Right lung (tissue), 10 donors: ENCODE measurements at places on chromosomes 16 and 17. TPM values are rescaled to one million over a fixed set of nuclear protein-coding genes. Genes with fewer than 3 reads are reported as not detected.
A peak's percentile ranks its signal among the peaks of the same experiment; 100 is the strongest.

GRCh38 chr16:24674877-24675276 is 54.6 kb upstream of the TNRC6A start:
- no peak for DNase-seq

DNA sequence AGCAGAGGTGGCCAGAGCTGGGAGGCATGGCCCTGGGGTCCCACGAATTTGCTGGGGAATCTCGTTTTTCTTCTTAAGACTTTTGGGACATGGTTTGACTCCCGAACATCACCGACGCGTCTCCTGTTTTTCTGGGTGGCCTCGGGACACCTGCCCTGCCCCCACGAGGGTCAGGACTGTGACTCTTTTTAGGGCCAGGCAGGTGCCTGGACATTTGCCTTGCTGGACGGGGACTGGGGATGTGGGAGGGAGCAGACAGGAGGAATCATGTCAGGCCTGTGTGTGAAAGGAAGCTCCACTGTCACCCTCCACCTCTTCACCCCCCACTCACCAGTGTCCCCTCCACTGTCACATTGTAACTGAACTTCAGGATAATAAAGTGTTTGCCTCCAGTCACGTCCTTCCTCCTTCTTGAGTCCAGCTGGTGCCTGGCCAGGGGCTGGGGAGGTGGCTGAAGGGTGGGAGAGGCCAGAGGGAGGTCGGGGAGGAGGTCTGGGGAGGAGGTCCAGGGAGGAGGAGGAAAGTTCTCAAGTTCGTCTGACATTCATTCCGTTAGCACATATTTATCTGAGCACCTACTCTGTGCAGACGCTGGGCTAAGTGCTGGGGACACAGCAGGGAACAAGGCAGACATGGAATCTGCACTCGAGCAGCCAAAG is 2.3 kb downstream of the CSF3 start:
- DNase-seq = no peak

- DNase-seq = no peak
Measured at GRCh38 chr17:17810084-17810894, 26.5 kb downstream of the SREBF1 start.

DNA sequence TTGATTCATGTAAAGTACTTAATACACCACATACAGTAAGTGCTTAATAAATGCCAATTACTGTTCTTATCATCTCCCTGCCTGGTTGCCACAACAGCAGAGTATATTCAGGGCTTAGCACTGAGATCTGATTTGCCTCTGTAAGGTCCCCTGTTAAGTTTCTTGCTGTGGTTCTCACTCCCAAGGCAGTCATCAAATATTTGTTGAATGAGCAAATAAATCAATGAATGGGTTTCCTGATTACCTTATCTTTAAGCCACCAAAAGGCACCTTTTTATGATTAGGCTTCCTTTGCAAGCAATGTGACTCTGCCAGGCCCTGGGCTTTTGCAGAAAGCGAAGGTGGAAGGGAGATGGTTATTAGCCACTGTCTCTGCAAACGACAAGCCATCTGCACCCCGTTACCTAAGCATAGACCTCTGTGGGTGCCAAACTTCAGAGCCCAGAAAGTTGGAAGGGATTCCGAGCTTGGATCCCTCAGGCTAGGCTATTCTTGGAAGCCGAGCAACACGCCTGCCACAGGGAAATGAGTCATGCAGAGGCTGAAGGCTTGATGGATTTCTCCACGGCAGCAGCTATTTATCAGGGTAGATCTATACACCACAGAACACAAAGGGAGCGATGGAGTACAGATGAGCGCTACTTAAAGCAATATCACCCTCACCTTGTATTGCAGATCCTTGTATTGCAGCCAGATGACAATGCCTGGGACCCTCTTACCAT is 102.0 kb downstream of the GRIN2A start:
- DNase-seq = peak; percentile 2

PIMREG gene
- 67.1 TPM for polyA plus RNA-seq

SYCE1L gene
- polyA plus RNA-seq = 4.3 TPM

OSGIN1 gene
- 0.95 TPM for polyA plus RNA-seq

- DNase-seq = no peak
Measured at GRCh38 chr17:35189291-35189690, 4.9 kb downstream of the SLC35G3 start.

DNA sequence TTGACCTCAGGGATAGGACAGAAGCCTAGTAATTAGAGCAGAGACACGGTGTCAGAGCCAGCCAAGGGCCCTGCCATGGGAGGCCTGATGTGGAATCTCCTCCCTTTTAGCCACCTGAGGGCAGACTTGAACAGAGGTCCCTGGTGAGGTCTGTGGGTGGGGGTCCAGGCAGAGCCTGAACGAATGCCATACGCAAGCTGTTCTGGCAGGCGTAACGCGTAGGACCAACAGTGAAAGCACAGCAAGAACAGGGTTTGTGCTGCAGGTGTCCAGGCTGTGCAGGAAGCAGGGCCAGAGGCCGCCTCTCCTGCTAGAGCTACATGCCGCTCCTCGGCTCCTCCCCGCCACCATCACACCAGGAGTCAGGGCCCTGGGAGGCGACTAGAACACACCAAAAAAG is 81.9 kb upstream of the TBX2 start:
- no peak for DNase-seq

KRT32 gene
- polyA plus RNA-seq = not detected

C16orf95 gene
- 4.5 TPM for polyA plus RNA-seq

CSH1 gene
- 9.5 TPM for polyA plus RNA-seq

DNA sequence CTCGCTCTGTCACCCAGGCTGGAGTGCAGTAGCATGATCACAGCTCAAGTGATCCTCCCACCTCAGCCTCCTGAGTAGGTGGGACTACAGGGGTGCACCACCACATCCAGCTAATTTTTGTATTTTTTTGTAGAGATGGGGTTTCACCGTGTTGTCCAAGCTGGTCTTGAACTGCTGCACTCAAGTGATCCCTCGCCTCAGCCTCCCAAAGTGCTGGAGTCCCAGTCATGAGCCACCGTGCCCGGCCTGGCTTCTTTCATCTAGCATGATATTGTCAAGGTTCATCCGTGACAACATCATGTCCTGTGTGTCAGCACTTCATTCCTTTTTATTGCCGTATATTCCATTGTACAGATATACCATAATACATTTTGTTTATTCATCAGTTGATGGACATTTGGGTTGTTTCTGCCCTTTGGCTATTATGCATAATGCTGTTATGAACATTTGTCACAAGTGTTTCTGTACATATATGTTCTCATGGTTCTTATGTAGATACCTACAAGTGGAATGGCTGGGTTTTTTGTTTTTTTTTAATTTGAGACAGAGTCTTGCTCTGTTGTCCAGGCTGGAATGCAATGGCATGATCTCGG is 3.4 kb upstream of the GHDC start:
- DNase-seq = no peak

GRCh38 chr16:22624038-22624799 is 113.5 kb downstream of the NPIPB5 start:
- no peak for DNase-seq

GRCh38 chr17:4378626-4379025 is 12.2 kb upstream of the UBE2G1 start:
- DNase-seq = no peak

- no peak for DNase-seq
Measured at GRCh38 chr17:38599398-38599856, 6.3 kb downstream of the SRCIN1 start.

TMEM114 gene
- polyA plus RNA-seq = not detected

GRCh38 chr16:62870554-62870953 is 834.3 kb upstream of the CDH8 start:
- no peak for DNase-seq

SSTR5 gene
- polyA plus RNA-seq = not detected

DNA sequence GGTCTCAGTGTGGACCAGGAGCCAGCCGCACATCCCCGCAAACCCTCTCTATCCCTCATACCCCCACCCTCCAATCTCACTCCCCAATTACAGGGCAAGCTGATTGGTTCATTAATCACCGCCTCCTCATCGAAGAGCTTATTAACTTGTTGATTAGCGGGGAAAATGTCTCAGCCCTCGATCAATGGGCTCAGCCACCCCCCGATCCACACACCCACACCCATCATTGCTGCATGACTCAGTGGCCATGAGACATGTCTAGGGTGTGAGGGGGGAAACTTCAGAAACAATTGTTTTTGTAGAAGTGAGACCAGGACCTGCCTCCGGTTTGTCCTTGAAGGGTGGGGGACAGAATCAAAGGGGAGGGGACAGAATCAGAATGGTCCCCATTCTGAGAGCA is 2.5 kb upstream of the PYY start:
- no peak for DNase-seq

- no peak for DNase-seq
Measured at GRCh38 chr16:22927306-22927705, 113.3 kb downstream of the HS3ST2 start.

DNA sequence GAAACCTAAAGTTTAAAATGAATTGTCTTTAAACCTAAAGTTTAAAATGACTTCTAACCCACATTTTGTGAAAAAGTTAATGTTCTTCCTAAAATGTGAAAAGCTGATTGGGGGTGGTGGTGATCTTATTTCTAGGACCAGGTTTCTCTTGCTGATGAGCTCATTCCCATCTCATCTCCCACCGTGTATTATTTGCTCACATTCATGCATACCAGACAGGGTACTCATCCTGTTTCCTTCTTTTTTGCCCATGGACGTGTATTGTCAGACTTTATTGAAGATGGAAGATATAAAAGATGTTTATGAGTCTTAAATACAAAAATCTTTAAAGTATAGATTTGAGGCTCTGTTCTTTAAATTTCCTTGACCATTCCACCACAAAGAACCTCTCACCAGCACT is 70.1 kb upstream of the MPHOSPH6 start:
- no peak for DNase-seq

DNA sequence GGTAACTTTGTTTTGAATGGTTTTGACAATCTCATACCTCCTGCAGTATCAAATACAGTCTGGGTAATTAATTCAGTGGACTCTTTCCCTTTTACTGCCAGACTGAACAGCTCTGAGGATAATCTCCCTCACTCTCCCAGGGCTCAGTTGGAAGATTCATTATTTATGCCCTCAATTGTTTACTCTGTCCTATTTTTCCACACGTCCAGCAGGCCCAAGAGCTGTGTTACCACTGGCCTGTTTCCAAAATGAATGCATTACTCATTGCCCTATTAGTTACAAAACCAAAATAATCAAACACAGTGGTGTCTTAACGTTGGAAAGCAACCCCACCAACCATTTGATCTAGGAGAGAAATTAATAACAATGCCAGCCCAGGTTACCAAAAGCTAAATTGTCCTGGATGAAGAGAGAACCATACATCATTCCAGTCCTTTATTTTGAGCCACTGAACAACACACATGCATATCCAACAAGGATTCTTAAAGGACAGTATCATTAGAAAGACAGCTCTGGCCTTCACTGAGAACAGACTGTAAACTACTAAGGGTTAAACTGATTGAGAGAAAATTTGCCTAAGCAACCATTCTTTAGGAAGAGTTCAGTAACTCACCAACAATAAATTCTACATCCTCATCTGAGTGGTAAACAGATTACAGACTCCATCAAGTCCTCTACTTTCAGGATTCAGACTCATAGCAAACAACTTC is 34.5 kb downstream of the FAM222B start:
- no peak for DNase-seq

TEKT1 gene
- polyA plus RNA-seq = 11.3 TPM

HOXB4 gene
- polyA plus RNA-seq = 10.7 TPM

DNA sequence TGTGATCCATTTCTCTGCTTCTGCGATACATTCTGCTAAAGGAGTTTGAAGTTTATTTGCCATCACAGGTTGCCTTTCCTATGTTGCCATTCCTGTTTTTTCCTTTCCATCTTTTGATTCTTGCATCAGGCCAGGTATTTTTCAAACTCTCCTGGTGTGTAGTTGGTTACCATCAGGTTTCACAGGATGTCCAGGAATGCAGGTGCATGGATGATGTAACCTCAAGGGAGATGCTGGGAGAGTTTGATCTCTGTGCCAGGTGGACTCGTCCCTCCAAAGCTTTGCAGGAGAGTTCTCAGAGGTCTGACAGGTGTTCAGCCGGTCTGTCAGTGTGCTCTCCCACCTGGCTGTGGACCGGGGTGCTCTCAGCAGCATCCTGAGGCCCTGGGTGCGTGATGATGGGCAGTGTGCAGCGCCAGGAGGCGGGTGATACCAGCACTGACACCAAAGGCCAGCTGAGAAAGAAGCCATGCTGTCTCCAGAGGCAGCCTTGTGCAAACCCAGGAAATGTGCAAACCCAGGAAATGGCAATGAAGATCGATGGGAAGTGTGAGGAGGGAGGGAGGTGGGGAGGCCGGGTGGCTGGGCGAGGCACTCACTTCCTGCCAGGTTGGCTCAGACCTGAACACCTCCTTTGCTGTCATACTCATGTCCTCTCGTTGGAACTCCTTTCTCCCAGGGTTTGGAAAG is 1.7 kb downstream of the ATP2C2 start:
- DNase-seq = no peak

- DNase-seq = no peak
Measured at GRCh38 chr16:70429888-70430666, 8.8 kb downstream of the ST3GAL2 start.

CDRT15L2 gene
- polyA plus RNA-seq = not detected

CDH16 gene
- polyA plus RNA-seq = 22.5 TPM

GRCh38 chr16:85798901-85799496 is 345 bp downstream of the EMC8 start:
- no peak for DNase-seq

KRTAP4-4 gene
- polyA plus RNA-seq = not detected

DNA sequence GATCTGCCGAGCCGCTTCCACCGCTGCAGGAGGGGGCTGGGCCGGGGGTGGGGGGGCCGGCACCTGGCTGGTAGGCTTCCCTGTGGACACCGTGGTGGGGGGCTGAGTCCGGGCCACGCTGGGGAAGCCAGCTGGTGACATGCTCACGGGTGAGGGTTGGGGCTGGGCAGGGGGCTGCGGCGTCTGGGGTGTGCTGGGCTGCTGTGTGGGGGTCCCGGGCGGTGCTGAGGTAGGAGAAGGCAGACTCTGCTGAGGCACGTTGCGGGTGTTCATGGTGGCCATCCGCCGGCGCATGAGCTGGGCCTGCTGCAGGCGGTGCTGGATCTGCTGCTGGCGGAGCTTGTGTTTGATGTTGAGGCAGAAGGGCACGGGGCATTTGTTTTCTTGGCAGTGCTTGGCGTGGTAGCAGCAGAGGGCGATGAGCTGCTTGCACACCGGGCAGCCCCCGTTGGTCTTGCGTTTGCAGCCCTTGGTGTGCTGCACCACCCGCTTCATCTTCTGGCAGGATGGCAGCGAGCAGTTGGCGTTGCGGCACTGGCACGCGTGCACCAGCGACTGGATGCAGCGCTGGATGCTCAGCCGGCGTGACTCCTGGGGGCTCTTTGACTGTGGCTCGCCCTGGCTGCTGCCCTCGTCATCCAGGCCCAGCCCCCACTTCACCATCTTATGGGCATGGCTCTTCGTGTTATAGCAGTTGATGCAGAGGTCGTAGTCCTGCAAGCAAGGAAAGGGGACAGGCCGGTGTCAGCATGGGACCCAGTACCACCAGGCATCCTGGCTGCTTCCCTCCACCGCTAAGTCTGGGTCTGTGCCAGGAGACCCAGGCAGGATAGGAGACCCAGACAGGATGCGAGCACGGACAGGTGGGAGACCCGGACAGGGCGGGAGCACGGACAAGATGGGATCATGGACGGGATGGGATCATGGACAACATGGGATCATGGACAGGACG is 12.1 kb upstream of the TRAP1 start:
- no peak for DNase-seq

CA4 gene
- polyA plus RNA-seq = 43.3 TPM

GRCh38 chr16:1366712-1367299 is 15.1 kb downstream of the GNPTG start:
- DNase-seq = no peak
